ENCODE measurements at places on chromosomes 4 and X. TPM values are rescaled to one million over a fixed set of nuclear protein-coding genes. Genes with fewer than 3 reads are reported as not detected.

Gene MTTP
- 2.1 TPM for polyA plus RNA-seq

Gene RGN
- 31.6 TPM for polyA plus RNA-seq

Gene H2AZ1
- 452 TPM for polyA plus RNA-seq

Gene DLG3
- polyA plus RNA-seq, result 27.1 TPM

Gene LRPAP1
- 296 TPM for polyA plus RNA-seq

Gene ESX1
- polyA plus RNA-seq, result not detected

Gene PNMA6A
- 2.9 TPM for polyA plus RNA-seq

Gene MAB21L2
- 0.12 TPM for polyA plus RNA-seq

Gene MAGEA12
- not detected for polyA plus RNA-seq

Gene TRMT10A
- 10.3 TPM for polyA plus RNA-seq

Gene LDB2
- 10.4 TPM for polyA plus RNA-seq

Gene POLN
- polyA plus RNA-seq, result 9.0 TPM

Gene SUPT20HL1
- 0.61 TPM for polyA plus RNA-seq

Gene SLITRK4
- polyA plus RNA-seq, result 2.0 TPM

Data from cardiac muscle cell (in vitro differentiated cells and primary cell).